WTC11 (cell line): ENCODE measurements at places on chromosomes 4 and X. TPM values are rescaled to one million over a fixed set of nuclear protein-coding genes. Genes with fewer than 3 reads are reported as not detected.

LRP2BP gene
- total RNA-seq, result 0.33 to 0.69 TPM (median 0.39 TPM) in 3 replicates

ADAM29 gene
- not detected in 3 replicates for total RNA-seq

PTPN13 gene
- 42.5 to 49.7 TPM (median 44.0 TPM) in 3 replicates for total RNA-seq

CXorf38 gene
- total RNA-seq, result 10.0 to 10.4 TPM (median 10.0 TPM) in 3 replicates

PRPS2 gene
- total RNA-seq, result 33.4 to 40.8 TPM (median 38.4 TPM) in 3 replicates

ZNF185 gene
- 8.2 to 10.9 TPM (median 10.3 TPM) in 3 replicates for total RNA-seq

SYNPO2 gene
- total RNA-seq, result 1.5 to 1.9 TPM (median 1.6 TPM) in 3 replicates

SAGE1 gene
- total RNA-seq, result not detected in 3 replicates

VSIG1 gene
- 0.73 to 1.2 TPM (median 0.76 TPM) in 3 replicates for total RNA-seq

SERTM2 gene
- total RNA-seq, result 0.18 to 0.41 TPM (median 0.37 TPM) in 3 replicates

ARMCX5 gene
- total RNA-seq, result 13.2 to 13.6 TPM (median 13.5 TPM) in 3 replicates

TACC3 gene
- total RNA-seq, result 161 to 207 TPM (median 165 TPM) in 3 replicates

KLKB1 gene
- total RNA-seq, result 9.8 to 10.1 TPM (median 10.1 TPM) in 3 replicates

DGAT2L6 gene
- total RNA-seq, result not detected in 3 replicates

IQCM gene
- total RNA-seq, result 0.11 TPM in 1 of 3 replicates, not detected in the others

NAP1L3 gene
- total RNA-seq, result 29.2 to 33.4 TPM (median 30.3 TPM) in 3 replicates

NR3C2 gene
- total RNA-seq, result 2.6 to 3.6 TPM (median 2.8 TPM) in 3 replicates

CCNA2 gene
- total RNA-seq, result 77.1 to 95.1 TPM (median 81.1 TPM) in 3 replicates

DNAAF6 gene
- not detected in 3 replicates for total RNA-seq

ATP1B4 gene
- total RNA-seq, result not detected in 3 replicates

NAA11 gene
- 0.09 TPM in 1 of 3 replicates, not detected in the others for total RNA-seq

GAB3 gene
- 0.66 to 1.0 TPM (median 0.72 TPM) in 3 replicates for total RNA-seq

SOWAHD gene
- total RNA-seq, result 3.6 to 5.0 TPM (median 4.3 TPM) in 3 replicates

BGN gene
- total RNA-seq, result 1.8 to 3.7 TPM (median 3.2 TPM) in 3 replicates

PABPC4L gene
- 3.6 to 4.1 TPM (median 3.8 TPM) in 3 replicates for total RNA-seq

SLC34A2 gene
- total RNA-seq, result 1.7 to 1.9 TPM (median 1.8 TPM) in 3 replicates

RAB39B gene
- total RNA-seq, result 6.9 to 8.0 TPM (median 7.2 TPM) in 3 replicates

GAGE1 gene
- total RNA-seq, result 1.2 TPM in 1 of 3 replicates, not detected in the others

TMPRSS11A gene
- not detected in 3 replicates for total RNA-seq

AVPR2 gene
- total RNA-seq, result 0.11 TPM in 1 of 3 replicates, not detected in the others

IL13RA1 gene
- 10.5 to 11.1 TPM (median 10.8 TPM) in 3 replicates for total RNA-seq

FOXR2 gene
- not detected in 3 replicates for total RNA-seq

CT45A10 gene
- total RNA-seq, result 0.33 TPM in 1 of 3 replicates, not detected in the others

C4orf36 gene
- 0.73 to 1.5 TPM (median 0.79 TPM) in 3 replicates for total RNA-seq

PDCL2 gene
- 0.21 TPM in 1 of 3 replicates, not detected in the others for total RNA-seq

IGFBP7 gene
- 1.0 to 1.5 TPM (median 1.4 TPM) in 3 replicates for total RNA-seq

KIAA1210 gene
- total RNA-seq, result 0.02 TPM in 2 of 3 replicates, not detected in the other

GAGE12J gene
- not detected in 3 replicates for total RNA-seq
